ENCODE measurements at places on chromosomes 5 and 9.

DNA sequence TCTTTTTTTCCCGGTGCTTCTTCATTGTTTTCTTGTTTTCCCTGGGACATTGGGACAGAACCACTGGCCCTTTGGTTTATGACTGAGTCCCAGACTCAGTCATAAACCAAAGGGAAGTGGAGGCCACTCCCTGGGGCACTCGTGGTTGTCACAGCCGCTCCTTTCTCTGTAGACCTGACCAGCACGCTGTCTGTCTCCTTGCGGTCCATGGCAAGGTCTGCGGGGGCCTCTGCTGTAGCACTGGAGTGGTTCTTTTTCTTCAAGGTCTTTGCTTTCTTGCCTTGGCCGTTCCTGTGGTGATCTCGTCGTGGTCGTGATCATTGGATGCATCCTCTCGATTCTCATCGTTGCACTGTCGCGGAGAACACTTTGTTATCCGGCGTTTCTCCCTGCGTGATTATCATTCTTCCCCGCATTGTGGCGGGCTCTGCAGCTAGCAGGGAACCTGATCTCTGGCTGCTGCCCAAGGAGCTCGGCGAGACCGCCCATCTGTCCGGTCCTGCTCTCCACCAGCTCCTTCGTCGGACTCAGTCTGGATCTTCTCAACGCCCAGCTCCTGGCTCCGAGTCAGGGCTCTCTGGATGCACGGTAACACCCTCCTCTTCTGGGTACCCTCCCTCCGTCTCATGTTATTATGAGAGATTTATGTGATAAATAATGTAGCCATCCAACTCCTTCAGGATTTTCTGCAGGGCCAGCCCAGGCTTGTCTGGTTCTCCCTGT, 43.5 kb upstream of the MPDZ start:
- no peak for DNase-seq

DNA sequence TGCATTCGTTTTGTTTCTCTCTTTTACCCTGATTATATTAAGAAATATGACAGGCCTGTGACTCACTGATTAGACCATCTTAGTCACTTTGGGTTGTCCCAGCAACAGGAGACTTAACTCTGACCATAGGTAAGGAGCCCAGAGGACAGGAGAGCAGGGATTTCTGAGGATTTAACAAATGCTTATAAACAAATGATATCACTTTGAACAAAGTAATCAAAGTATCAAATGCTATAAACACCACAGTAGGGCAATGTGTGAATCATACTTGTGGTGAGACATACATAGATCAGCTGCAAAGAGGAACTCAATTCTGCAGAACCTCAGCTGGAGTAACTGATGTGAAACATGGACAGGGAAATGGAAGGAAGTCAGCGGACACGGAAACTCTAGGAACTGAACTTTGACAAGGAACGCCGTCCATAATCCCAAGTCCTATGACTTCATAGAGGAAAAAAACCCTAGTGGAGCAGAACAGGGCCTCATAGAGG, 190.6 kb upstream of the MSX2 start:
- no peak for DNase-seq

GRCh38 chr5:126594748-126595485, at the start of gene ALDH7A1:
Gene ALDH7A1 (minus strand): TSS chr5:126595219. CDS start chr5:126595198, 21 bp downstream.
- DNase-seq, result peak; percentile 93

DNA sequence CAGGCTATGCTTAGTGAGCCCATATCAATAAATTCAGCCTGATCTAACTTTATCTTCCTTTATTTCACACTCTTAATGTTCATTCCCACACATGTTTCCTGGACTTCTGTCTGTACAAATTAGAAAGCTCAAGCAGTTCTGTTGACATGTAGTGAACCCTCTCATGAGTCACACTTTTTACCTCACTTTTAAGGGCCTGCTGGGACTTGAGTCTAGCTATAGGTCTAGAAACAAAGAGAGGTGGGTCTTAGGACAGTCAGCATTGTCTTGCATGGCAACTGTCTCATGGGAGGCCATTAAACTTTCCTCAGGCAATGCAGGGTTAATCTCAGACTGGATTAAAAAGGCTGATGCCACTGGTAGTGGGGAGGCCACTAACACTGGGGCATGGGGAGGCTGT, 8.6 kb upstream of the CCNH start:
- no peak for DNase-seq

- no peak for DNase-seq
These were observed 558.4 kb upstream of the ST8SIA4 start for GRCh38 chr5:101461455-101461854.

DNA sequence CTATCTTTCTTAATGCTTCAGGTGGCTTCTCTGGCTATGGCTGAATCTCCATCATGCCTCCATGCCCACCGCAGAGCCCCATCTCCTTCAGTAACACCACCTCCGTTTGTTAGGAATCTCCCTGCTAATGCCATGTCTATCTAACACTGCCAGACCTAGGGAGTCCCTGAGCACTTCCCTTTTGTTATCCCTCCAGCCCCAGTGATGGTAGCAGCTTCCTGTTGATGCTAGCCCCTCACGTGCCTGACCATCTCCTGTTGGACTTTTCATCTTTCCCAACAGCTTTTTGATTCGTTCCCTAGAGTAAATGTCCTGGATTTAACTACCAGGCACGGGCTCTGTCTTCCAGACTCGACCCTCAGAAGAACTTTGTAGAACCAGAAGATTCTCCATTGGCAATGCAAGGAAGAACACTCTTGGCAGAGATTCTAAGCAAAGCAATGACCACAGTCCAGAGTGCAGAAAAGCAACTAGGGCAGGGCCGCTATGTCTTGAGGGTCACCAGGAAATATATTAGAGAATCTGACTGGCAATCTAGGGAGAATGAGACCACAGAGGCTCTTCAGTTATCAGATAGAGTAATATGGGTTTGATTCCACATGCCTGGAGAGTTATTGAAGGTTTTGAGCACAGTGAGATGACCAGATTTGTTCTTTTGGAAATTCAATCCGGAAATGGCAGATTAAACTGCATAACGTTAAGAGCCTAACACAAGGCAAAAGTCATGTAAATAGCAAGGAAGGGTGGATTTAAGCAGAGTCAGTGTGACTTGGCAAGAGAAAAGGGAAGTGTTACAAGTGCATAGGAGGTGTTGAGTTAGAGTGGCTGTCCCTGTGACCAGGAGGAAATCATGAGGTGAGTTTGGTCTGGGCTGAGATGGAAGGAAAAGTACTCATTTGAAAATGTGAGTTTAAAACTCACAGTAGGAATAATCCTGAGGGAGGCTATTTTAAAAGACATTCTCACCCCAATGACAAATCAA, 555.2 kb downstream of the ACTL7B start:
- DNase-seq, result no peak

GRCh38 chr9:73183917-73184861, 32.5 kb downstream of the ANXA1 start:
- DNase-seq, result no peak

DNA sequence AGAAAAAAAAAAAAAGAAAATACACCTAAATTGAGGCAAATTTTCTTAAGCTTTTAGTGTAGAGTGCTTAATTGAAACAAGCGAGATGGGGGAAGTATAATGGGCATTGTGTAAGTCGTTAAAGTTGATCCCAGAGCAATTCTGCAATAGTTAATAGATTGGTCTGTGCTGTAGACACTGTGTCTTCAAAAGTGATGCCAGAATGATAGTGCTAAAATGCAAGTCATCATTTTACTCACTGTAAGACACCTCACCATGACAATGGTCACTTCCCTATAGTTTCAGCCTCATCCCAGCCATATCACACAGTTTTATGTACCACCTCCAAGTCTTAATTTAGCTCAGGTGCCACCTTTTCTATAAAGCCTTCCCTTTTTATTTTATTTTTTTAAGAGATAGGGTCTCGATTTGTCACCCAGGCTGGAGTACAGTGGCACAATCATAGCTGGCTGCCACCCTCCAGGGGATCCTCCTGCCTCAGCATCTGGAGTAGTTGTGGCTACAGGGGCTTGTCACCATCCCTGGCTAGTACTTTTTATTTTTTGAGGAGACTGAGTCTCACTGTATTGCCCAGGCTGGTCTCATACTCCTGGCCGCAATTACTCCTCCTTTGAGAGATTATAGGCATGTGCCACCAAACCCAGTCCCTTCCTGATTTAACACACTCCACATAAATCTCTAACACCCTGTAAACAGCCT, 6.2 kb downstream of the COX7C start:
- DNase-seq, result no peak

- no peak for DNase-seq
These were observed 453.1 kb upstream of the RGMB start for GRCh38 chr5:98320343-98320742.

DNA sequence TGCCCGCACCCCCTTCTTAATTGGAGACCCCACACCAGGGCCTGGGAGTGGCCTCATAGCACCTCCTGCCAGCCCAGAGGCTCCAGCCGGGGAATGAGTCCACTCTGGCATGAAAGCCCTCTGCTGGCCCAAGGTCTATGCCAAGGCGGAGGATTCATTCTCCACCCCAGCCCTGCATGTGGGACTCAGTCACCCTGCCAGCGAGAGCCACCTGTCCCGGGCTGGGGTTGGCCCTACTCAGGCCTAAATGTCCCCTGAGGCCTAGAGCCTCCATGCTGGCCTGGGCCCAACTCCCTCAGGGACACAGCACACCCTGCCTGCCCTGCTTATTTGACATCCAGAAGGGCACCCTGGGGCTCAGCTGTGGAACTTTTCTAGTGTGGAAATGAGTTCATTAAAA, 1.0 kb upstream of the RAPGEF1 start:
- no peak for DNase-seq

DNA sequence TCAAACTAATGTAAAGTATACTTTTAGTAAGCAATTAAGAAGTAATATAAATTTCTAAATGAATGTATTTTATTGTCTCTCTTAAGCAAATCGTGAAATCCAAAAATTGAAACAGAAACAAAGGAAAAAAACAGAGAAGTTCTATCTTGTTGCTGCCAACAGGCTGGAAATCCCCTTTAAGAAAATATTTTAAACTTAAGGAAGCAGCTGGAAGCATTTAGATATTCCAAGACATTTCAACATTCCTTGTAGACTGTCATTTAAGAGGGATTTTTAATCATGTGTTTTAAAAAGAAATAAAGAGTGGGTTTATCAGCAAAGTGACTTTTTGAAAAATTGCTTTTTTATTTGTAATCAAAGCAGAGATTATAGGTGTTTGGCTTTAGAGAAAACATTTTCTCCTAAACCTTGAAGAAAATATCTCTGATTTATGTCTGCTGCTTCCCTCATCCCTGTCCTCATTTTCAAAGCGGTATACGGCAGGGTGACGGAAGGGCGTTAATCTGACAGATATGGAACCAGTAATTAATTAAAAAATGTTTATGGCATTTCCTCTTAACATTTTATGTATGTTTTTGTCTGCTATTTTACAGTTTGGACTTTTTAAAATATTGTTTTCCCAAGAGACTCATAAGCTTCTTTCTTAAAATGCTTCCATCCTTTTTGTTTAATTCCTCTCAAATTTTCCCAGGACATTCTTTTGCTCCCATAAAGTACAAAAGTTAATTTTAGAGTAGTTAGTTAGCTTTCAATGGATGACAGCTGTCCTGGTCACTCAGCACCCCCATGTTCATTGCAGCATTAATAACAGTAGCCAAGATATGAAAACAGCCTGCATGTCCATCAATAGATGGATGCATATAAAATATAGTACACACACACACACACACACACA, 245.6 kb downstream of the LURAP1L start:
- DNase-seq, result no peak

- no peak for DNase-seq
These were observed 243.2 kb downstream of the CEMIP2 start for GRCh38 chr9:71524996-71525580.

- no peak for DNase-seq
These were observed 189.3 kb downstream of the PAPPA start for GRCh38 chr9:116342941-116343340.

Measured in cardiac septum (tissue), 1 donor.